Endodermal cell (in vitro differentiated cells): ENCODE measurements at places on chromosomes 2 and 18.

GRCh38 chr2:17538022-17538843 is 2.3 kb upstream of the VSNL1 start:
- peak; percentile 80 for DNase-seq

GRCh38 chr2:37338933-37339332 is 5.5 kb upstream of the QPCT start:
- no peak for DNase-seq

DNA sequence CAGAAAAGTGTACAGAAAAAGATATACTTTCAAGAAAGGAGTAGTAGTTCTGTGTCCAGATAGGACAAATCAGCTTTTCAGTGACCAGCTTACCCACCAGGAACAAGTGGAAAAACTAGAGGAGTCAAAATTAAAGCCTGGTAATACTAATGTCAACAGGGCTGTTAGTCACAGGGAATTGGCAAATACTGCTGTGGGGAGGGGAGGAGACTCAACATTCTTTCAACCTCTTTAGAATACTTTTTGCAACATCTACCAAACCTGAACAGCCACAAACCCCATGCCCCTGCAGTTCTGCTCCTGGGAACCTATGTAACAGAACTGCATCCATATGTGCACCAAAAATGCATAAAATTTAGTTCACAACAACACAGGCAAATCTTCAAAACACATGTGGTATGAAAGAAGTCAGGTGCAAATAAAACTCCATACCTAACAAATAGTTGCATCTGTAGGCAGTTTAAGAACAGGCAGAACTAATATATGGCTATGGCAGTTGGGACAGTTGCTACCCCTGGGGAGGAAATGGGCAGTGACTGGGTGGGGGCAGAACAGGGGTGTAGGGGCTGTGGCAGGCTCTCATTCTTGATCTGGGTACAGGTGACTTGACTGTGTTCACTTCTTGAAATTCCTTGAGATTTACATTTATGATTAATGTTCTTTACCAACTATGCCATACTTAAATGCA is 9.7 kb downstream of the CMPK2 start:
- no peak for DNase-seq

GRCh38 chr2:85706599-85707296 is 12.6 kb downstream of the GNLY start:
- no peak for DNase-seq

GRCh38 chr2:115807276-115807675 is 1364.8 kb downstream of the DPP10 start:
- no peak for DNase-seq

DNA sequence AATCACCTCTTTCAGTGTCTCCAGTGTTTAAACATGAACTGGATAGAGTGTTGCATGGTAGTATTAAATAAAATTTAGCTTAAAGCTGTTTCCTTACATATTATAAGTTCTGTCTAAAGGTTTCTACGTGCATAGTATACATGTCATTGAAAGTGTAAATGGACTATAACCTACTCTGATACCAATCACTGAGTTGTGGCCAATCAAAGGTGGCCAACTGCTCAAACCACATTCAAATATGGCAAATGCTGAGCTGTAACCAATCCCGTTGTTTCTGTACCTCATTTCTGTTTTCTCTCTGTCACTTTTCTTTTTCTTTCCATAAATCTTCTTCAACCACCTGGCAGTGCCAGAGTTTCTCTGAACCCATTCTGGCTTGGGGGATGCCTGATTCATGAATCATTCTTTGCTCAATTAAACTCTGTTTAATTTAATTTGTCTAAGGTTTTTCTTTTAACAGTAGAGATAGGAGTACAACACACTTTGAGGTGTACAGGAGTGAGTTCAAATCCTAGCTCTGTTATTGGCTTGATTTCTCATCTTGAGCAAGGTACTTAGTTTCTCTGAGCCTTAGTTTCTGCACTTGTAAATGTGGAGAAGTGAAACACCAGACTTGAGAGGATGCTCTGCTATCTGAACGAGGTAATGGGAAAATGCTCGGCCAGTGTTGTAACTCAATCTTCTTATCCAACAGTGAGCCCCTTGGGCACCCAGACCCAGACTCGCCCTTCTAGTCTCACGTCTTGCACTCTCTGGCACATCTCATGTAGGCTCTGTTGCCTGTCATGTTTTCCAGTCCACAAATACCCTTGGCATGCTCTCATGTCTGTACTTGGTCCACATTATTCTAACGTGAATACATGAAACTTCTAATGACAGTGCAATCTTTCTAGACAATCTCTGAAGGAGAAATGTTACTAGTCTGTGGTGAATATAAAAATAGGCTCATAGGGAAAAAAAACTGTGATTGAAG is 228.0 kb downstream of the PIK3C3 start:
- no peak for DNase-seq

GRCh38 chr2:82811946-82812345 is 1647.1 kb downstream of the SUCLG1 start:
- DNase-seq: no peak

- DNase-seq: no peak
These were observed 427.0 kb upstream of the TNP1 start for GRCh38 chr2:217286833-217287232.

DNA sequence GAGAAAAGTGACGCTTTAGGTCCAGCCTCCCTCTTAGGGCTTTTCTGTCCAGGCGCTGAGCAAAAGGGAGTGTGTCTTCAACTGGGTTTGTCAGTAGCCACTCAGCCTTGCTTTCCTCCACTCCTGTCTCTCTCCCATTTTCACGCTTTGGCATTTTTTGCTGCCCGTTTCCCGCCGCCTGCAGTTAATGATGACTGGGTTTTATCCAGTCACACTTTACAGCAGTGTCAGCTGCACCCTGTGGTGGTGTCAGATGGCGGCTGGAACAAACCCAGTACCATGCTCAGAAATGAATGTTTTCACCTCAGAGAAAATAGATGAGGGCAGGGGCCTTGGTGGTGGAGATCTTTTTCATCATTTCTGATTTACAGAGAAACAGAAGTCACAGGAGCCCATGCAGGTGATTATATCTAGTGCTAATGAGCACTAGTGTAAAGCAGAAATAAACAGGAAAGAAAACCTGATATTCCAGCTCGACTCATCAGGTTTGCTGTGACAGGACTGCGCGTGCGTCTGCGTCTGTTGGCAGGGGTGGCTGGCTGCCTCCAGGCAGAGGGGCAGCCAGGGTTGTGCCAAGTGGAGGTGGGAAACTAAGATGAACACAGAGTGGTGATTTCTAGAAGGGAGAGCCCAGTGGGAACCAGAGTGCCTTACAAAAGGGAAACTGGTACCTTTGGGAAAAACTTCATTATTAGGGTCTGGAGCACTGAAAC is 139.9 kb downstream of the TANC1 start:
- DNase-seq: peak; percentile 44

DNA sequence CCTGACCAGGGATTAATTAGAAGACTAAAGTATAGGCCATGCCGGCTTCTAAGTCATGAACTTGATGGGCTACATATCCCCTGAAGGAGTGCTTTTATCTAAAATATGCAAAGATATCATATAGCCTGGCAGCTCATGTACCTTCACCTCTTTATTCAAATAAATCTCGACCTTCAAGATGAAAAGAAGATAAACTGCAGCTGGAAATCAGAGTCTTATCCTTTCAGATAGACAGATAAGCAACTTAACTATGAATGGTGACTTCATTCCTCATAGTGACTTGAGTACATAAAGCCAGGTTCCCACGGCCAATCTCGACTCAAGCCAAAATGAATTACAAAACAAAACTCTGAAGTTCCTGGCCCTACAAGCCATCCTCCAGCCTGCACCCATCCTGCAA is 165.3 kb upstream of the KLHL29 start:
- DNase-seq: no peak

DNA sequence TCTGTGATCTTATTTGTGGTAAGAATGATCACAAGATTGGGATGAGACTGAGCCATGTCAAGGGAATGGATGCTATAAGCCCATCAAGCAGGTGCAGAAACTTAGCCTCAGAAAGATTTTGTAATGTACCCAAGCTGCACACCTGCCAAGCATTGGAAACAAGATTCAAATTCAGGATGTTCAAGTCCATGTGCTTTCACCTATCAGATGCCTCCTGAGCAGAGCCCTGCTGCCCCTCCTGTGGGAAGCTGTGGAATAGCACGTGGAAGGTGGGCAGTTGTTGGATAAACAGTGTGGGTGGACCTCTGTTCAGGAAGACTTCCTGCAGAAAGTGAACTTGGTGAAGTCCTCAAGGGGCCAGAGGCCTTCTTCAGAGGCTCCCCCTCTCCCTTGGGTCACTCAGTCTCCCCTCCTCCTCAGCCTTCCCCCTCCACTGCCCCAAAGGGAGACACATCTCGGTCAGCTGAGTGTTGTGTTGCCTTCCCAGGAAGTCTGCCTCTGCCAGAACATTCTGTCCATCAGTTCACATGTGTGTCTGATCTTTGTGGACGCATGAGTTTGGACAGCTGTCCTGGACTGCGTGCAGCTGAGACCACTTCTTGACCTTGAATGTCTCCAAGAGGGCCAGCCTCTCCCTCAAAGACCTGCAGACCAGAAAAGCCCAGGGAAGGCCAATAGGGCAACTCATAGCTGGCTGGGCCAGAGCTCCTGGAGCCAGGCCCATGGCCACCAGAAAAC is 186.1 kb downstream of the INHBB start:
- no peak for DNase-seq

GRCh38 chr2:23757686-23758433 is 169.1 kb downstream of the ATAD2B start:
- no peak for DNase-seq
